ENCODE measurements at places on chromosomes 3 and 15.

DNA sequence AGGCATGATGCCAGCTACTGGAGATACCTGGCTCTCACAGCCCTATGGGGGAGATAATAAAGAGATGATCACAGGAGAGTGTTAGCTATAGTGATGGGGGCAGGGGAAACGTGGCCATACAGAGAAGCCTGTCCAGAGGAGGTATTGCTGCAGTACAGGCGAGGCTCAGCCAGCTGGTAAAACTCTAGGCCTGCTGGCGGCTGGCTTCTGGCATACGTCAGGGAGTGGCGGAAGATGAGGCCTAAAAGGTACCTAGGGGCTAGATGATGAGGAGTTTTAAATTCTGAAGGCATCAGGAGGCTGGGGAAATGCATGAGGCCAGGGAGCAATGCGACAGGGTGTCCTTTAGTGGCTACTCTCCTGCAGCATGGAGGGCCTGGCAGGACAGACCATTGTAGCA, 110.7 kb downstream of the EEFSEC start:
- DNase-seq = no peak

DNA sequence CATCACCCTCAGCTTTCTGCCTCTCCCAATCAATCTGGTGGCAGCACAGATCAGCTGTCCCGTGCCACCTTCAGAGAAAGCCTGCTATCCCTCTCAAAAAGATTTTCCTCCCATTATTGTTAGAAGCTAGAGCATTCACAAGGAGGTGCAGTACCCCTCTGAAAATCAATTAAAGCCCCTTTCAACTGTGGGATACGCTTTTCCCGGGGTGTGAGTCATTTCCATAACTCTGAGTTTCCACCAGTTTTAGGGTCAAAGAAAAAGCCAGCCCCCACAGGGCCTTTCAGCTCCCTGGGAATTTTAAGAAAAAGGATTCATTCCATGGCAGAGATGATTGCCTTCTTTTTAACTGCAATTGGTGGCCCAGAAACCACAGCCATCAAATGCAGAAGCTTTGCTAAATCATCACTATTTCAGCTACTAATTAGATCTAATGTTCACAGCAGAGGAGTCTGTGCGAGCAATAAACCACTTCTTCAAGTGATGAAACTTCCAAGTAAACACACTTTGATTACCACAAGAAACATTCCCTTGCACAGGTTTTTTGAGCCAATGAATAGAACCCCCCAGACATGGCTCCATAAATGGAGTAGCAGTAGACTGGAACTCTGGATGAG, 270.0 kb upstream of the TPRG1 start:
- no peak for DNase-seq

- DNase-seq = no peak
Observed at GRCh38 chr3:105629718-105630117, 239.1 kb downstream of the CBLB start.

GRCh38 chr15:31322504-31322903, 4.1 kb upstream of the KLF13 start:
- no peak for DNase-seq

DNA sequence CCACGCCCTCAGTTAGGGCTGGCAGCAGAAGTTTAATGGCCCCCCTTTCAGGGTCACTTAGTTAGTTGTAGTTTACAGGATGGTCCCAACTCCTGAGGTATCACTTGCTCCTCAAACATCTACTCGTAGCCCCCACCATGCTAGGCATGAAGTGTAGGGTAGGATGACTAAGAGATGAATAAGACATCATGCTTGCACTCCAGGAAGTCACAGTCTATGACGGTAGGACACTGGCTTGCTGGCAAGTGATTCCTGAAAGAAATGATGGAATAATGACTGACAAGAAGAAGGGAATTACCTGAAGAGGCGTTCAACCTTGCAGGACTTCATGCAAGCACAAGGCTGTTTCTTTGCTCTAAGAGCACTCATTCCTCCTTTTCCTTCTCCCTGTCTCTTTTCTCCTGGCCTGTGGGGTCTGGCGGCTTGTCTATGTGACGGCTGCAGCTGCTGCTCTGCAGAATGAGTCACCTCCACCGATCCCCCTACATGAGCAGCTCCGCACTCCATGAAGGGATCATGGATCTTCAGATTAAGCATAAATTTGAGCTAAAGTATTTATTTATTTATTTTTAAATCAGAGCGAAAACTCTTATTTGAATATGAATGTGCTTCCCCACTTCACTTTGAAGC, 82.9 kb upstream of the BOC start:
- no peak for DNase-seq

DNA sequence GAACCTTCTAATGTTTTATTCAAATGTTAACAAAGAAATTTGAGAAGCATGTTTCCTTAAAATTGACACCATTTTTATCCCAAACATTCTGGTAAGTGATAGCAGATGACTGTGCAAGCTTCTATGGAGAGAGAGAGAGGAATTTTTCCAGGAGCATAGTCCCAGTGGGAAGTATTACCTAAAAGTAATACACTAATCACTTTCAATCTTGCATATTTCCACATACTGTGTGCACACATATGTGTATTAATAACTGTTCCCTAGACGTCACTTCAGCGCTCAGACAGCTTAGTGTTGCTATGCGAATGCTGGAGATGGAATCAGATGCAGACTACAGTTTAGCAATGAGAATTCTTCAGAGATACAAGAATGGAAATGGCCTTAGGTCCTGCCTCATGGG, 424.3 kb upstream of the TPRG1 start:
- DNase-seq = no peak

- DNase-seq = no peak
Observed at GRCh38 chr15:82952158-82953081, at the start of gene HOMER2. TSS of gene HOMER2 (minus strand) at chr15:82952720. CDS start at chr15:82952535, 185 bp downstream.

DNA sequence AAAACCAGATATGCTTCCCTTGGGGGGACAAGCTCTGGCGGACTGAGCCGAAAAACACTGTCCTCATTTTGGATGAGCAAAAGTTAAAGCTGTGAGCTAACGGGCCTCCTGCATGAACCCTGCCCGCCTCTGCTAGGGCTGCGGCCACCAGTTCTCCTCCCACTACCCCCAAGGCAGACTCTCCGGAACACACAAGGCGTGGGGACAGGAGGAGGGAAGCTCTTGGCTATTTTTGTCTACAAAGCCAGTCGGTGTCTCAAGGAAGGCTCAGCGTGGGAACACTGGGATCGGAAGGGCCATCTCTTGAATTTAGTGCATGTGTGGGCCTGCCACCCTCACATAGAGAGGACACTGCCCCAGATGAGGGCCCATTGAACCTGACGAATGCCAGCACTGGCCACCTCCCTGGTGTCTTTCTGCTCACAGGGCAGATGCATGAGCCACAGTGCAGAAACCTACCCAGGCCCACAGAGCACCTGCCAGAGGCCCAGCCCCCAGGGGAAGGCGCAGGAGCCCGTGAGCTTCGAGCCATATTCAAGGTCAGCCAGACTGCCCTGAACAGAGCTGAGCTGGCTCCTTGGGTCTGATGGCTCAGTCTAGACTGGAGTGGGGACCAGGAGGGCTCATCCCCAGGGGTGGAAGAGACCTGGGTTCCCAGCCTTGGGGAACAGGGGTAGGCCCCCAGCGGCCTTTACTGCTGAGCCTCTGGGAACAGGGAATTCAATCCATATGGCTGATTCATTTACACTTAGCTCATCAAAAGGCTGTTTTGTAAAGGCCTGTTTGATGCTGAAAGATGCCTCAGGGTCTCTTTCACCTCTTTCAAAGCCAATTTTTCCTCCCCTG, 38.3 kb downstream of the HCN4 start:
- no peak for DNase-seq

Data from NCI-H1436 treated with DMSO at 0.1 percent for 48 hours (cell line).